Activated CD8-positive, alpha-beta T cell treated with anti-CD3 and anti-CD28 coated beads for 36 hours (primary cell): ENCODE measurements at places on chromosomes 2 and 18. TPM values are rescaled to one million over a fixed set of nuclear protein-coding genes. Genes with fewer than 3 reads are reported as not detected.

DNA sequence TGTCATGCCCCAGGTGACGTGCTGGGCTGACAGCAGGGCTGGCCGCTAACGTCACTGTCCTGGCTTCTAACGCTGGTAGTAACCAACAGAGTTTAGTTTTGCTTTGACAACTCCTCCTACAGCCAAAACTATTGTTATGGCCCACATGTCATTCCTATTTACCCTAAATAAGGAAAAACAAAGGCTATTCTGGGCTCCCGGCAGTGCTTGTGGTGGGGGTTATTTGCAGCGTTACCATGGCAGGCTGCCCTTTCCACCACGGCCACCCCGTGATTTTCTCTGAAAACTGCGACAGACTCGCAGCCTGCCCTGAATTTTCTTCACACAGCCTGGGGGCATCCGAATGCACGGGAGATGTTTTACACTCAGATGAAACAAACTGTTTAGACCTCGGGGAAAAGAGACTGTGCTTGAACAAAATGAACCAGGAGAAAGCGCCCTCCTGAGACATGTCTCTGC lies 115.2 kb downstream of the FAM210A start:
- H3K4me1 ChIP-seq = peaks cover 84% of the 10 kb centered on the region
- DNase-seq = peak; percentile 72
- H3K27me3 ChIP-seq = no peaks in the 10 kb centered on the region

DNA sequence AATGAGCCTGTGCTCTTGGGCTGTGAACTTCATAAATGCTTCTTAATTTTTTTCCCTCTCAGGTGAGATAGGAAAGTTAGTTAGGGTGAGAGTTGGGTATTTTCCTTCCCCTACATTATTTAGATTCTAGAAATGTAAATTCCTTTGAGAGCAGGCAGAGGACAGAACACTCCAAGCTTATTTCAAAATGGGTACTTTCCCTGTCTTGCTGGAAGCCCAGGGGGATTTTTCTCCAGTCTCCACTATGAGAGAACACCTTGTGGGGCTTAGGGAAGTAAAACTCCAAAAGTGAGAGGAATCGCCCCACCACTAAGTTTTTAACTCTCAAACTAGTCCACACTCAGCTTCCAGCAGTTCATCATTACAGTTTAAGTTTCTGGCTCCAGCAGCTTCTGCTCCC lies 253.2 kb upstream of the CTAGE1 start:
- H3K4me1 ChIP-seq = no peaks in the 10 kb centered on the region
- H3K27me3 ChIP-seq = peaks cover 17% of the 10 kb centered on the region
- no peaks in the 10 kb centered on the region for H3K36me3 ChIP-seq
- DNase-seq = no peak
- H3K27ac ChIP-seq = no peak overlapping the region

SPP2 gene
- total RNA-seq = not detected

- no peak for DNase-seq
- no peaks in the 10 kb centered on the region for H3K36me3 ChIP-seq
- H3K27me3 ChIP-seq = no peaks in the 10 kb centered on the region
- no peak overlapping the region for H3K27ac ChIP-seq
- no peak overlapping the region for H3K4me3 ChIP-seq
Observed at GRCh38 chr2:165120740-165121467, 82.9 kb downstream of the SCN3A start.

GRCh38 chr2:188193230-188193629 lies 98.4 kb upstream of the GULP1 start:
- DNase-seq = no peak
- no peak overlapping the region for H3K4me3 ChIP-seq
- no peaks in the 10 kb centered on the region for H3K36me3 ChIP-seq
- H3K27me3 ChIP-seq = no peaks in the 10 kb centered on the region

- no peak overlapping the region for H3K27ac ChIP-seq
- no peaks in the 10 kb centered on the region for H3K27me3 ChIP-seq
- no peaks in the 10 kb centered on the region for H3K4me1 ChIP-seq
- no peak for DNase-seq
- no peak overlapping the region for H3K4me3 ChIP-seq
Observed at GRCh38 chr2:123035541-123035940, 989.5 kb upstream of the CNTNAP5 start.

DNA sequence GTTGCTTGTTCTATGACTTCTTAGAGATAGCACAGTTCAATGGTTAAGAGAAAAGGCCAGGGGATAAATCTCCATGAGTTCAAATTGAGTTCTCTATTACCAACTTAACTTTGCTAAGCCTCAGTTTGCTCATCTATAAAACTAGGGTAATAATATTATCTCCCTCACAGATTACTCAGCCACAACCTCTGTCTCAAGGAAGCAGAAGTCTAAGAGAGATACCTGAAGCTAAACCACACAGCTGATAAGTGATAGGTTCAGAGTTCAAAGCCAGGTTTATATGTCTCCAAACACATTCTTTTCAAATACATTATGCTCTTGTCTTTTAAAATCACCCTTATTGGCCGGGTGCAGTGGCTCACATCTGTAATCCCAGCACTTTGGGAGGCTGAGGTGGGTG lies 287.7 kb downstream of the NBAS start:
- H3K27ac ChIP-seq = no peak overlapping the region
- H3K4me3 ChIP-seq = no peak overlapping the region
- peaks cover 34% of the 10 kb centered on the region for H3K36me3 ChIP-seq
- H3K27me3 ChIP-seq = no peaks in the 10 kb centered on the region
- no peaks in the 10 kb centered on the region for H3K4me1 ChIP-seq

DNA sequence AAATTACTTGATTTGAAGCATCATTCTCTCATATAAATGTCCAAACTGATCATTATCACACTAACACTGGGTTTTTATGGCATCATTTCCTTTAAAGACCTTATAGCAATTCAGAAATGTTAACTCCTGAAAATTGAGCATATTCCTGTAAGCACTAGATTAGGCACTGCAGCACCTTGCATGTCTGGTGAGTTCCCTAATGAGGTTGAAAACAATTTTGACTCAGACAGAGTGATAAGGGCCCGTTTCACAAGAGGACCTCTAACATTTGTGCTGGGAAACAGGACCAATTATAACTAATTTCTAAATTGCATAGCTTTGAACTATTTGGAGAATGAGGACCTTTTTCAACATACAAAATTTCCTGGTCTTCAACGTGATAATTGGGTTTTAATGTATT lies 69.9 kb downstream of the OSBPL6 start:
- H3K27ac ChIP-seq = no peak overlapping the region
- H3K36me3 ChIP-seq = no peaks in the 10 kb centered on the region
- no peak for DNase-seq
- peaks cover 3% of the 10 kb centered on the region for H3K27me3 ChIP-seq
- H3K4me1 ChIP-seq = no peaks in the 10 kb centered on the region

GRCh38 chr2:59752512-59752911 lies 800.9 kb downstream of the BCL11A start:
- H3K27ac ChIP-seq = no peak overlapping the region
- H3K27me3 ChIP-seq = no peaks in the 10 kb centered on the region
- no peaks in the 10 kb centered on the region for H3K4me1 ChIP-seq
- no peak for DNase-seq

DNA sequence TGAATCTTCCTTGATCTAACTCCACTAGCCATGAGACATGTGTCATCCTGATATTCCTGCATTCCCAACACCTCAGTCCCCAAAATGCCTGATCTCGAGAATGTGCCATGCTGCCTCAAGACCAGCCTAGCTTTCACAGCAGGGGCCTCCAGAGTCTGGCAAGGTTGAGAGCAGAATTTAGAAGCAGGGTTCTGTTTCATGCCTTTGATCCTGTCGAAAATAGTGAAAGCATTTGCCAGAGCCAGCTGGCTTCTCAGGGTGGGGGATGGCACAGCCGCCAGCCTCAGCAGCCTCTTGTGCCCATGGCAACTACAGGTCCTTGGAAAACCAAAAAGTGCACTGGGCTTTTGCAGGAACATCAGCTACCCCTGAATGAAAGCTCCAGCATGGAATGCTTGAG lies 143.5 kb downstream of the RTN4 start:
- DNase-seq = no peak
- H3K36me3 ChIP-seq = no peaks in the 10 kb centered on the region
- H3K4me3 ChIP-seq = no peak overlapping the region
- H3K27ac ChIP-seq = no peak overlapping the region

DNA sequence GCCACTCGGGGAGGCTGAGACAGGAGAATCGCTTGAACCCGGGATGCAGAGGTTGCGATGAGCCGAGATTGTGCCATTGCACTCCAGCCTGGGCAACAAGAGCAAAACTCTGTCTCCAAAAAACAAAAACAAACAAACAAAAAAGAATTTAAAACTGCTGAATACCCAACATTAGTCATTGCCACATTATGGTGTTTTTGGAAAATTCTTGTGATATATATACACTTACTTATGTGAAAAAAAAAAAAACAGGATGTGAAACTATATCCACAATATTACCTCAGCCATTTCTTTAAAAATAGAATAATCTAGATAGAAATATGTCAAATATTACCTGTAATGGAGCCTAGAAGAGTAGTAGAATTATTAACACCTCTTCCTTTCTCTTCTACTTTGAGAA lies 288.3 kb upstream of the FN1 start:
- peaks cover 7% of the 10 kb centered on the region for H3K27me3 ChIP-seq
- no peak for DNase-seq
- no peak overlapping the region for H3K27ac ChIP-seq
- no peaks in the 10 kb centered on the region for H3K36me3 ChIP-seq
- no peak overlapping the region for H3K4me3 ChIP-seq
- H3K4me1 ChIP-seq = peaks cover 6% of the 10 kb centered on the region

GRCh38 chr2:171985076-171985475 lies 14.7 kb upstream of the METAP1D start:
- no peak overlapping the region for H3K27ac ChIP-seq
- H3K4me3 ChIP-seq = no peak overlapping the region
- no peaks in the 10 kb centered on the region for H3K27me3 ChIP-seq
- no peak for DNase-seq
- no peaks in the 10 kb centered on the region for H3K4me1 ChIP-seq
- H3K36me3 ChIP-seq = peaks cover 22% of the 10 kb centered on the region

VIT gene
- total RNA-seq = not detected

DNA sequence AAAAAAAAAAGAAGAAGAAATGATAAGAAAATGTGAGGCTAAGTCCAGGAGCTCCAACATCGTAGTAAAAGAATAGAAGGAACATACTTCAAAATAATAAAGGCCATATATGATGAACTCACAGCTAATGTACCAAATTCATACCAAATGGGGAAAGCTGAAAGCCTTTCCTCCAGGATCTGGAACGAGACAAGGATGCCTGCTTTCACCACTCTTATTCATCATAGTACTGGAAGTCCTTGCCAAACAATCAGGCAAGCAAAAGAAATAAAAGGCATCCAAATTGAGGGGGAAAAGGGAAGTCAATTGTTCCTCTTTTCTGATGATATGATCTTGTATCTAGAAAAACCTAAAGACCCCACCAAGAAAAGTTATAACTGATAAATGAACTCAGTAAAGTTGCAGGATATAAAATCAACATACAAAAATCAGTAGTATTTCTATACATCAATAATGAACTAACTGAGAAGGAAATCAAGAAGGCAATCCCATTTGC lies 170.6 kb downstream of the METTL4 start:
- H3K36me3 ChIP-seq = no peaks in the 10 kb centered on the region
- H3K27ac ChIP-seq = no peak overlapping the region
- peaks cover 5% of the 10 kb centered on the region for H3K27me3 ChIP-seq
- no peak overlapping the region for H3K4me3 ChIP-seq

CCDC74A gene
- 10.4 TPM for total RNA-seq

GRCh38 chr2:122670897-122671296 lies 915.4 kb downstream of the TSN start:
- no peaks in the 10 kb centered on the region for H3K36me3 ChIP-seq
- no peak for DNase-seq
- H3K4me1 ChIP-seq = no peaks in the 10 kb centered on the region
- H3K27me3 ChIP-seq = no peaks in the 10 kb centered on the region

GRCh38 chr2:20433946-20434553 lies 12.8 kb upstream of the RHOB start:
- H3K27ac ChIP-seq = no peak overlapping the region
- H3K36me3 ChIP-seq = no peaks in the 10 kb centered on the region
- H3K4me1 ChIP-seq = peaks cover 8% of the 10 kb centered on the region
- no peak for DNase-seq
- no peak overlapping the region for H3K4me3 ChIP-seq
- H3K27me3 ChIP-seq = peaks cover 12% of the 10 kb centered on the region

- H3K36me3 ChIP-seq = no peaks in the 10 kb centered on the region
- peak overlapping the region; percentile 99 for H3K27ac ChIP-seq
- H3K4me1 ChIP-seq = peaks cover 61% of the 10 kb centered on the region
- no peaks in the 10 kb centered on the region for H3K27me3 ChIP-seq
Observed at GRCh38 chr2:234288974-234289455, 207.9 kb downstream of the ARL4C start.

DNA sequence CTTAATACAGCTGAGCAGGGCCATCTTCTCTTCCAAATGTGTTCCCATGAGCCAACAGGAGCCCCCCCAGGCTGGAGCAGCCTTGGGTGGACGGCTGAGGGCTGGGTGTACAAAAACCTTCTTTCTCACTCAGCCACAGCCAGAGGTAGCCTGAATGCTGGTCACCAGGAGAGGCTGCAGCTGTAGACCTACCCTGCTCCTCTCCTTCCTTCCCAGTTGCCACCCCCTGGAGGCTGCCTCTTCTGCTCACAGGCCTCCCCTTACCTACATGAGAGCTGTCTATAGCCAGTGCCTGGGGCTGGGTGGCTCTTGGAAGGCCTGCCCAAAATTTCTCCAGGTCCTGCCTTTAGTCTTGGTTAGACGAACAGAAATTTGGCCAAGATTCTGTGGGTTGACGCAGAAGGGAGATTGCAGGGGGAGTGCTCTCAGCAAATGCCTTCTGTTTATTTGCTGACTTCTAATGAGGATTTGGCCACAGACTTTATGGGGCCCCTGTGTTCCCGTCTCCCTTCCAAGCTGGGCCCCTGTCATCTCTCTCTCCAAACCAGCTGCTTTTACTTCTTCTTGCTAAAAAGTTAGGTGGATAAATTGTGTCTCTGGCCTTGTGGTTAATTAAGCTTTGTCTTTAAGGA lies 18.3 kb downstream of the CELF4 start:
- no peaks in the 10 kb centered on the region for H3K36me3 ChIP-seq
- H3K27me3 ChIP-seq = no peaks in the 10 kb centered on the region
- no peak overlapping the region for H3K27ac ChIP-seq
- no peak overlapping the region for H3K4me3 ChIP-seq
- no peak for DNase-seq

DNA sequence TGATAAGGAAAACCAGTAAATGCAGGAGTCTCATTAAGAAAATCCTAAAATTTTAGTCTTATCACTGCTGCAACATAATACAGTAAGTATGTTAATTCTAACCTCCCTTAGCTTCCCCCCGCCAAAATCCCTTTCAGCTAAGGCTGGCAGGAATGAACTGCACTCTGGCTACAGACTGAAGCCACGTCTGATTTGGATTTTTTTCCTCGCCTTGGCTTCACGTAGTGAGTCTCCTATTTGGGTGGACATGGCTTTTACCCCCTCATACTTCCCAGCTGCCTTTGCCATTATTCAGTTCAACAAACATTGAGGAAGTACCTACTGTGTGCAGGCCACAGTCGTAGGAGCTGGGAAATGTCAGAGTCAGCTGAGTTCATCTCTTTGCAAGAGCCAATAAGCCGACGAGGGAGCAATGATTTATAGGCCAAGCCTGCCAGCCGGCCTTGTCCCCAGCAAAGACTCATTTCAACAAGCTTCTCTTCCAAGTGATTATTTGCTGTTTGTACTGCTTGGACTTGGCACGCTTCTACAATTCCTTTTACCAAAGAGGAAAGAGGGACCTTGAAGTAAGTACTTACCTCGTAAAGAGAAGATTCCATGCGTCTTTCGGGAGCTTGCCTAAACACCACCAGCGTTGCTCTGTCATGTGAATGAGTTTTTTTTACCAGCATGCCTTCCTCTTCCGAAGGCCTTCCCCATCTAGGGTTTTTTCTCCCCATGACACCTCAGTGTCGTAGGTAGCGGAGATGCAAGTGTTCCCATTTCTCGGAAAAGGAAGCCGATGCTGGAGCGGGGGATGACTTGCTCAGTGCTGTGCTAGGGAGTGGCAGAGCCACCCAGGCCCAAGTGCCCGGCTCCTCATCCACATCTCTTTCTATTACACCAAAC lies 138.6 kb downstream of the KLHL29 start:
- no peaks in the 10 kb centered on the region for H3K36me3 ChIP-seq
- no peak for DNase-seq
- no peak overlapping the region for H3K27ac ChIP-seq
- no peak overlapping the region for H3K4me3 ChIP-seq
- peaks cover 8% of the 10 kb centered on the region for H3K4me1 ChIP-seq
